ENCODE measurements at places on chromosomes 7 and 10.

DNA sequence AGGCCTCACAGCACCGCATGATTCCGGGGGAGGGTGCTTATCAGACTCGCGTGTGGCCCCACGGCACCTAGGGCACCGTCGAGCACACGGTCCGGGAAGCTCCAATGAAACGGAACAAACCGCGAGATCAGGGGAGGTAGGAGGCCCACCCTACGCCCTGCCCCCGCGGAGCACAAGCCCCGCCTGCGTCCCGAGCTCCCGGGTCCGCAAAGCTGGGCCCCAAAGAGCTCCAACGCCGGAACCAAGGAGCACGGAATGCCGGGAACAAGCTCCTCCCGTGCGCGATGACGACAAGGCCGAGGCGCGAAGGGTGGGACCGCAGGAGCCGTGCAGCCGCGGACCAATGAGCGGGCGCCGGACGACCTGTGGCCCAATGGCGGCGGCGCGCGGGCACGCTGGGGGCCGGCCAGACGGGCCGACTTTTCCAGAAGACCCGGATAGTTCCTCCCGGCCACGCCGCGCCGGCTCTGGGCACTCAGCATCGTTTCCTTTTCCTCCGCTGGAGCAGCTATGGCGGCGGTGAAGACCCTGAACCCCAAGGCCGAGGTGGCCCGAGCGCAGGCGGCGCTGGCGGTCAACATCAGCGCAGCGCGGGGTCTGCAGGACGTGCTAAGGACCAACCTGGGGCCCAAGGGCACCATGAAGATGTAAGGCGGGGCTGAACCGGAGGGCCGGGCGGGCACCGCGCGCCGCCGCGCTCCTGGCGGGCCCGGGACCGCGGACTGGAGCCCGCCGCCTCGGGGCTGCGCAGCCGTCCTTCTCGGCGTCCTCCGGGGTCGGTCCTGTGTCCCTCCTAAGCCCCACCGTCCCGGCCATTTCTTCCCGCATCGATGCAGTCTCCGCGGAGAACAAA, at the start of the genes CCT6A and PSPH:
TSS of gene CCT6A (plus strand) at position 427 of the 853 bp plus-strand sequence. CDS start at position 511, 84 bp downstream.
TSS of gene PSPH (minus strand) at position 106 of the 853 bp plus-strand sequence. CDS start 30,232 bp downstream, outside the sequence.
- peak; percentile 100 for DNase-seq

DNA sequence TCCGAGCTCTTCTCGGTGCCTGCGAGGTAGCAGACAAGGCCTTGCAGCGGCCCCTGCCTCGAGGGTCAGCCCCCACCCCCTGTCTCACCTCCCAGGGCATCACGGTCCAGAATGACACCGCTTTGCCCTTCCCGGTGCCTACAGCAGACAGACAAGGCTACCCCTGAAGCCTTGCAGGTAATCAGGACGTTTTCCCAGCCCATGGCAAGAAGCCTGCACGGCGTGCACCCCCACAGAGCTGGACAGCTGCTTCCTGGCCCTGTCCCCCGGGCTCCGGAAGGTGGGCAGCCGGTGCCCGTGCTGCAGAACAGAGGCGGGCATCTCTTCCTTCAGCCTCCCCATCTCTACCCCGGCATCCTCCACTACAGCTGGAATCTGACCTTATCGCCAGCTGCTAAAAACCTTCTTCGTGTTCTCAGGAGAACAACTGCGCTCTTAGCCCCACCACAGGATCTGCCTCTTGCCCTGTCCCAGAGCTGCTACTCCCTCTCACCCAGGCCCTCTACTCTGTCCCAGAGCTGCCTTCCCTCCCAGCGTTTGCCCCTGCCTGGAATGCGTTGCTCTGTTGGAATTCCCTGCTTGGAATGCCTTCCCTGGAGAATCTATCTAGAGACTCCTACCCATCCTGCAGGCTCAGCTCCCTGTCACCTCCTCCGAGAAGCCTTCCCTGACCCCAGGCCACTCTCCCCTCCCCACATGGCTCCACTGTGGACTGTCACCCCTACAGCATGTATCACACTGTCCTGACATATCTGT, 4.7 kb downstream of the MYL10 start:
- DNase-seq: no peak

DNA sequence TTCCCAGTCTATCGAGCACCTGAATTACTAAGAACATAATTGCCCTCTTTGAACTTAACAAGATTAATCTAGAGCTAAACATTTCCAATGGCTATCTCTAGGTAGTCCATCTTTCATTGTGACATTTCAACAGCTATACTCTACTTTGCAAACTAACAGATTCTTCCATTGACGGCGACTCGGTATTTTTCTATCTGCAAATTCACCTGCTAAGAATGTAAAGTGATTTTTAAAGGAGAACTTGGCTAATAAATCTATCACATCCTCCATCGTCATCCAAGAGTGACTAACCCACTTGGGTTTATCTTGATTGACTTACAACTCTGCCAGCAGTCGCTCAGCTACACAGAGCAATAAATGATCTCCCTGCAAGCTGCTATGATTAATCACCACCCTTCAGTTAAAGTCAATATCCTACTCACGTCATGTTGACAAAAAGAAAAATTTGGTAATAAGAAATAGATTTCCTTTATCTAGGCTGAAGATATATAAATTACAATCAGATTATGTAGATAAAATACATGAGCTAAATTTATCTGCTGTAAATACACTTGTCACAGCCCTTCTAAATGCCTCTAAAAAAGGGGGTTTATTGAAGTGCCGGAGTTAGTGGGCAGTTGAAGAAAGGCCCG, 99.5 kb downstream of the SFMBT2 start:
- no peak for DNase-seq

- DNase-seq: no peak
These were observed 23.3 kb upstream of the PCGF5 start for GRCh38 chr10:91197127-91197526.

DNA sequence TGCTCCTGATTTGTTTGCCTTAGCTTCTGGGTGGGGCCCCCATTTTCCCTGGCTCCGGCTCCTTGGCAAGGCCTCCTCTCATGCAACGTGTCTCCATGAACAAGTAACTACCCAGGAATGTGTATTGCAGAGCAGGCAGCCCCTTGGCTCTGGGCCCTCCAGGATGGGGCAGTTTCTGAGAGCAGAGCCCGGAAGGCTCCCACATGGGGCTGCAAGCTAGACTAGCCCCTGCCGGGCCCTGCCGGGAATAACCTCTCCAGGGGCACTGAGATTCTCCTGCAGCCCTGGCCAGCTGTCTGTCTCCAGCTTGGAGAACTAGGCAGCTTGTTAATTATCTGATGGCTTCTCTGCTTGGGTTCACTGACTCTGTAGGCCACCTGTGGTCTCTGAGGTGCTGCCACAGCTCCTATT, 184.0 kb upstream of the INHBA start:
- no peak for DNase-seq

DNA sequence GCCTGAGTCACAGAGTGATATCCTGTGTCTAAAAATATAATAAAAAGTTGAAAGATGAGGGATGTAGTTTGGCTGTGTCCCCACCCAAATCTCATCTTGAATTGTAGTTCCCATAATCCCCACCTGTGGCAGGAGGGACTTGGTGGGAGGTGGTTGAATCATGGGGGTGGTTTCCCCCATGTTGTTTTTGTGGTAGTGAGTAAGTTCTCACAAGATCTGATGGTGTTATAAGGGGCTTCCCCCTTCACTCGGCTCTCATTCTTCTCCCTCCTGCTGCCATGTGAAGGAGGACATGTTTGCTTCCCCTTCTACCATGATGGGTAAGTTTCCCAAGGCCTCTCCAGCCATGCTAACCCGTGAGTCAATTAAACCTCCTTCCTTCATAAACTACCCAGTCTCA, 25.1 kb upstream of the UBE3C start:
- no peak for DNase-seq

DNA sequence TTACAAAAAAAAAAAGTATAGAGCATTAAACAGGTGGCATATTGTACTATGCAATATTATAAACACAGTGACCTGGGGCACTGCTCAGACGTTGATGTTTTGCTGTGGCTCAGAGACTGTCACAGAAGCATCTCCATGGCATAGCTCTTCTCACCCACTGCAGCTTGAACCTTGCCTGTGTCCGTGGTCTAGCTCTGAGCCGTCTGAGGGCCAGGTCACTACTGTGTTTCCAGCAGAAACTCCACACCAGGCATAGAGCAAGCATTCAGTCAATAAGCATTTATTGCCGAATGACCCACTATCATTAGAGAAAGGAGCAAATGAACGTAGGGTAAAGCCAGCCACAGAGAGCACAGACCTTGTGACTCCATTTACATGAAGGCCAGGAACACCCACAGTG, 443.2 kb upstream of the FOXK1 start:
- no peak for DNase-seq

DNA sequence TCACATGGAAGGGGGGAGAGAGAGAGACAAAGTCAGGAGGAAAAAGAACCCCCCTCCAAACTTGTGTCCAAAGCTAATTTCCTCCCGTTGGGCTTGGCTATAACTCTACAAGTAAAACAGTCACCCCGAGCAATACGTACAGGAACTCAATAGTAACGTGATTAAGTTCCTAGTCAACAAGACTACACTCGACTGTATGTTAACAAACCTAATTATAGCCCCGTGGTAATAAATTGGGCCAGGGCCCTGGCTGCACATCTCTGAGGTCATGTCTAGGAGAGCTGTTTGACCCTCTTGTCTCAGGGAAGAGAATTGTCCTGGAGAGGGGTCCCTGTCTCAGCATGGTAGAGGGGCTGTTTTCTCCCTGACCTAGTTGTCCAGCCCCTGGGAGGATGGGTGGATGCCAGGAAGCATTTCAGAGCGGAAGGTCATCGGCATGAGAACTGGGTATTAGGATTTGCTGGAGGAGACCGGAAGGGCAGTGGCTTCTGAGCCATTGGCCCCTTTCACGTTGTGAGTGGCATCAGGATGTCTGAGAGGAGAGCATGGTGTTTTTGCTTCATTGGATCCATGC, 60.2 kb upstream of the COMTD1 start:
- DNase-seq: no peak

- no peak for DNase-seq
These were observed 75.5 kb downstream of the MACC1 start for GRCh38 chr7:20141666-20142065.

DNA sequence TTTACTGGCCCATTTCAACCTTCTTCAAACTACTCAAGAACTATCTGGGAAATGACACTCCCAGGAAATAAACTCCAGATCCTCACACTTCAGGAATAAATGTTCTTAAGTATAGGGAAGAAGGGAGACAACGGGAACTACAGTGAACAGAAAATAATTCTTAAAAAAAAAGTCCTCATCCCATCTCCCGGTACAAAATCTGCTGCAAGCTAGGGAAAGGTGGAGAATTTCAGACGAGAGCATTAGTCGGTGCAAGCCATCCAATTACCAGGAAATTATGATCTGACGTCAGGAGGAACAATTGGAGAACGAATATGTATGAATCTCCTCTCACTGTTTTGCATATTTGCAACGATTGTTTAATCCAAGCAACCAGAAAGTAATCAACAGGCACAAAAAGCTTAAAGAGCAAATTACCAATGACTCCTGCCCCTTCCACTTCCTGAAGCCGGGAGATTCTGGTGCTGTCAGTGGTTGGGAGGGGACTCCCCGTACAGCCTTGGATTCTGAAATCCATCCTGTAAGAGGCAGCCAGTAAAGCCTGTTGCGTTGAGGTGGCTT, 15.1 kb upstream of the GATA3 start:
- DNase-seq: no peak

GRCh38 chr7:74199551-74200355, 10.1 kb upstream of the LAT2 start:
- no peak for DNase-seq

GRCh38 chr7:155338632-155339320, 41.1 kb downstream of the INSIG1 start:
- DNase-seq: no peak

DNA sequence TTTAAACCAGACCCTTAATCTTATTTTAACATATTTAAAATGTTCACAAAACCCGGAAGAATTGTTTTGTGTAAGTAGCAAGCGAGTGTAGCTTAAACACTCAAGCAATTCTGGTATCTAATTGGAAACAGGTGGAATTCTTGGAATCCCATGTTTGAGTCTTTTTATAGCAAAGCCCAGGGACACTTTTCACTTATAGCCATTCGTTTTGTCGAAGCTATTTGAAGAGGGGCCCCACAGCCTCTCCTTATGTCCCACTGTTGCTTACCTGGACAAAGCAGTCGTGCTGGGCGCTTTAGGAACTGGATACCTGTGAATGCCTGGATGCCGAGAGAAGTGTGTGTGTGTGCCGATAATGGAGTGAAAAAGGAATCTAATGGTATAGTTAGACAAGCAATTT, 3.3 kb downstream of the CUX1 start:
- peak; percentile 47 for DNase-seq

GRCh38 chr10:44697116-44697515, 214.0 kb upstream of the TMEM72 start:
- DNase-seq: no peak

GRCh38 chr7:17622451-17622850, 317.8 kb downstream of the SNX13 start:
- no peak for DNase-seq

GRCh38 chr10:52729271-52730104, 43.1 kb downstream of the MBL2 start:
- DNase-seq: peak; percentile 68

- no peak for DNase-seq
These were observed 3.6 kb downstream of the VAX1 start for GRCh38 chr10:117134306-117135025.

DNA sequence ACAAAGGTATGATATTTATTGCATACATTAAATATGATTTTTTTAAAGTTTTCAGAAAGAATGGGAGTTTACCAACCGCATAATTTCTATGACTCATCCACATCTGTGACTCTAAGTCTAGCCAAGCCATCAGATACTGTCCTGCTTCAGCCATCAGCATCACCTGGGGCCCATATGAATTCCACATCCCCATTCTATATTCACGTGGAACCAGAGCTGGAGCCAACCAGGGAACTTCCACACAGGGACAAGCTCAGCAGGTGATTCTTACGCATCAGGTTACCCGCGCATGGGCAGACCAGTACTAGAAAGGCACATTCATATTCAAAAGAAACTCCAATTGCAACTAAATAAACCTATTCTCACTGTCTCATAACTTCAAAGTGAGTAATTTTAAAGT, 817.7 kb upstream of the IGFBP3 start:
- DNase-seq: no peak

- DNase-seq: no peak
These were observed 76.4 kb downstream of the LYZL2 start for GRCh38 chr10:30553018-30553625.

- no peak for DNase-seq
These were observed 1.4 kb downstream of the FZD1 start for GRCh38 chr7:91265693-91266066.

- no peak for DNase-seq
These were observed 83.7 kb upstream of the PDGFA start for GRCh38 chr7:603152-603951.
